ENCODE measurements at places on chromosomes 16 and 17.

DNA sequence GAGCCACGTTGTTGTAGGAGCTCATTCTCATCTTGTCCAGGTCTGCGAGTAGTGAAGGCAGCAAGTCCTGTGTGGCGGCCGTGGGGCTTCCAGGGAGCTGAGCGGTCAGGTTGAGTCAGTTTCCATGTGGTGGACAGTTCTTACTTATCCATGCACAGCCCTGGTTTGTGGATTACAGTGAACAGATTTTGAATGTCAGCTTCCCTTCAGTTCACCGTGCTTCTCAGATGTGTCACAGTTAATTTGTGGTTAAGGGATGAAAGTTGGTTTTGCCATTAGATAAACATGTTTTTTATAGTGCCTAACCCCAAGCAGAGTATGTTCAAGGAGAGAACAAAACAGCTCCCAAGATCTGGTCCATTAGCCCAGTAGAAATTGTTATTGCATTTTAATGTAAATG is 103.1 kb downstream of the RPTOR start:
- peak; percentile 86 for DNase-seq

GRCh38 chr17:5122586-5123342 is 6.9 kb downstream of the USP6 start:
- no peak for DNase-seq

DNA sequence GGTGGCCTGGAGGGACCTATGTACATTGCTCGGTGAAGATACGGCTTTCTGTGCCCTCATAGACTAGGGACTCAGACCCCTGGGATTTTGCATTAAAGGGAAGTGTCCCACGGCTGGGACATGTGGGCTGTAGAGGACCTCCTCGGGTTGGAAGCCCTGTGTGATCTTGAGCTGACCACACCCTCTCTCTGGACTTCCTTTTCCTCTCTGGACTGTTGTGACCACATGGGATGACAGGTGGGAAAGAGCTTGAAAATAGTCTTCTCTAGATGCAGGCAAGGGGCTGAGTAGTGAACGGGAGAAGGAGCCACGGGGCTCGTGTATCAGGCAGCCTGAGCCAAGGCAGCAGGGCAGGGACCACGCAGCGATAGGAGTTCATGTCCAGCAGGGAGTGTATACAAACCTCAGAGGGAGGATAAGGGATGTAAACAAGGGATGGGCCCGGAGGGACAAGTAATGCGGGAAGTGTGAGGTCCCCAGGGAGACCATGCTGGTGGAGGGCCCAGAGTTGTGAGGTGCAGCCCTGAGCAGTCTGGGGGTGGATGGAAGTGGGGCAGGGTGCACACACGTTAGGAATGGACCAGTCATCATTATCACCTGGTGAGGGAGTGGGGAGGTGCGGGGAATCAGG is 4.5 kb upstream of the SLC4A1 start:
- no peak for DNase-seq

- DNase-seq: no peak
Measured at GRCh38 chr17:81673561-81674258, 7.2 kb downstream of the CCDC137 start.

DNA sequence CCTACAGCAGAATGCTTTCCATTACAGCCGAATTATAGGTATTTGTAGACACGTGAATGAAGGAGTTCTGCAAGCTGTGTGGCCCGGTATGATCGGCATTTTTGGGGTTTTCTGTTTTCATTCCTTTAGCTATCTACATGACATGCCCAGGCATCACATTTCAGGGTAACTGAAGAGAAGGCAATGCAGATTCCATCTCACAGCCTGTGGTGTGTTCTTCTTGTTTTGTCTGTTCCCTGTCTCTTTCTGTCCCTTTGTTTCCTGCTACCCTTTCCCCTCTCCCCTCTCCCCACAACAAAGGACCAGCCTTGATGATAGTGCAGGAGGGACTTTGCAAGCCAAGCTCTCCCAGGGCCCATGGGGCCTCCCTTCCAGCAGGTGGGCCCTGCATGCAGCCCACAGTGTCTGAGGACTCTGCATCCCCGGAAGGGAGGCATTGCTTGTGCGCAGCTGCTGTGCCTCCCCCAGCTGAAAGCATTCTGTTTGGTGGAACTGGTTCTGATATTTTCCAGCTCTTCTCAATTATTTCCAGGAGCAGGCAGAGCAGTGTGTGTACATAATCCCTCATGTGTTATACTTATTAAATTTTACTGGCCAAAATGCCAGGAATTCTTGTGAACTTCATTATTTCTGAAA is 207.4 kb downstream of the RPTOR start:
- no peak for DNase-seq

DNA sequence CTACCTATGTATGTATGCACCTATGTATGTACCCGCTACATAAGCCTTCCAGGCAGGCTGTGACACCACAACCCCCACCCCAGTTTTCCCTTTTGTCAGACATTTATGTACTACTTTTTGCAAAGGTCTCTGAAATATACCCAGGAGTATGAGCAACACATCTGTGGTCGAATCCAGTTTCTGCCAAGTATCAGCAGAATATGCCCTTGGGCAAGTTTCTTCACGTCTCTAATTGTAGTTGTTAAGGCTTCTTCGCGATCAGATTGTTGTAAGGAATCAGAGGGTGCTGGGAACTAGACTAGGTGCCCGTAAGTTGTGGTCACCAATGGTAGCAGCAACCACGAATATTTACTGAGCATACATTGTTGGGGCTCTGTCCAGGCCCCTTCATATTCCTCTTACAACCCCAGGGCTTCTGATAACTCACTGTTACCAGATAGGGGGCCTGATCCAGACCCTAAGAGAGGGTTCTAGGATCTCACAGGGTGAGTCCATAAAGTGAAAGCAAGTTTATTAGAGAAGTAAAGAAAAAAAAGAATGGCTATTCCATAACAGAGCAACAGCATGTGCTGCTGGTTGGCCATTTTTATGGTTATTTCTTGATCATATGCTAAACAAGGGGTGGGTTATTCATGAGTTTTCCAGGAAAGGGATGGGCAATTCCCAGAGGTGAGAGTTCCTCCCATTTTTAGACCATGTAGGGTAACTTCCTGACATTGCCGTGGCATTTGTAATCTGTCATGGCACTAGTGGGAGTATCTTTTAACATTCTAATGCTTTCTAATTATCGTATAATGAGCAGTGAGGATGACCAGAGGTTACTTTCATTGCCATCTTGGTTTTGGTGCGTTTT is 16.6 kb downstream of the NUDT7 start:
- DNase-seq: no peak

- DNase-seq: no peak
Measured at GRCh38 chr17:49741692-49742076, 22.2 kb downstream of the FAM117A start.

- DNase-seq: no peak
Measured at GRCh38 chr16:86956437-86956836, 360.8 kb downstream of the C16orf95 start.

DNA sequence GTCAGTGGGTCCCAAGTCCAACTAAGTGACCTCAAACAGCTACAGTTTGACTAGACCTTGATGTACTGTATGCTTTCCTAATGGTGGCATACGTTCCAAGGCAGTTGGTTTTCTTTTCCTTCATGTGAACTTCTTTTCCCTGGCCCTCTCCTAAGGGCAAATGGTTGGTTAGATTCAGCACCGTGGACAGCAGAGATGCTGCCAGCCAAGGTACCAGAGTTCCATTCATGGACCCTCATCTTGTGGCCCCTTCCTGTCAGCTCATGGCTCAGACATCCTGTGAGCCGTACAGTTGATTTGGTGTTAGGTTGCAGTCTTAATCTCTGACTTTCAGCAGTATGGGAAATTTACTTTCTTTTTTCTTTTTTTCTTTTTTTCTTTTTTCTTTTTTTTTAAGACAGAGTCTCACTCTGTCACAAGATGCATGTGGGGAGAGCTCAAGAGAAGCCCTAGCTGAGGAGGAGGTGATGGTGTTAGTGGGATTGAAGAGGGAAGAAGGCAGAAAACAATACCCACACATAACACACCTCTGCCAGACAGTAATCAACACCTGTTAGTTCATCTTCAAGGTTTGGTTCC is 122.4 kb downstream of the USP31 start:
- peak; percentile 49 for DNase-seq

DNA sequence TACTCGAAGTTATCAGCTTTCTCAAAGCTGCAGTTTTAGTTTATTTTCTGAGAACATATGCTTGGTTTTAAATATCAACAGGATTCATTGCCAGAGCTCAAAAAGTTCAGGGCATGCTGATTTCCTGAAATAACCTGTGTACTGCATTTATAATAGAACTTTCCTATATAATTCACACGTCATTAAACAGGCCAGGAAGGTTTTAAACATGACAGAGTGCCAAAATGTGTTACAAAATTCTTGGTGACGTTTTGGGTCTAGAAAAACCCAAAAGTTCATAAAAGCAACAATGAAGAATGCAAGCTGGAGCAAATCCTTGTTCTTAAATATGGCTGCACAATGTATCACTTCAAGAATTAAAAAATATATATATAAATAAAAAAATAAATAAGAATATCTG is 1139.1 kb downstream of the CDH11 start:
- no peak for DNase-seq

DNA sequence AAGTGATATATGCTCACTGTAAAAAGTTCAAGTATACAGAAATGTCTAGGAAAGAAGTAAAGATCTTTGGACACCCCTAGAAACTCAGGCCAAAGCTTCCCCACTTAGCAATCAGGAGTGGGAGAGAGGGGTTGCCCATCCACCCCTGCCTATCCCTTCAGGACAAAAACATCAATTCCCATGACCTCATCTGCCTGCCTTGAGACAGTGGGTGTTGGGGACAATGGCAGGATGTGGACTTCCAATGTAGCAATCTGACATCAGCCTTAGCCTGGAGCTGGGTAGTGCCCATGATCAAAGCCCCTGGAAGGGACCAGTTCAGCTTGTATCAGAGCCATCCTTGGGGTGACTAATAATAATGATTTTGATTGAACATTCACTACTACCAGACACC is 18.1 kb downstream of the ITPRIPL2 start:
- peak; percentile 36 for DNase-seq

GRCh38 chr17:61511480-61512182 is 59.4 kb downstream of the TBX4 start:
- no peak for DNase-seq

- DNase-seq: no peak
Measured at GRCh38 chr16:50853329-50853728, 111.4 kb downstream of the CYLD start.

DNA sequence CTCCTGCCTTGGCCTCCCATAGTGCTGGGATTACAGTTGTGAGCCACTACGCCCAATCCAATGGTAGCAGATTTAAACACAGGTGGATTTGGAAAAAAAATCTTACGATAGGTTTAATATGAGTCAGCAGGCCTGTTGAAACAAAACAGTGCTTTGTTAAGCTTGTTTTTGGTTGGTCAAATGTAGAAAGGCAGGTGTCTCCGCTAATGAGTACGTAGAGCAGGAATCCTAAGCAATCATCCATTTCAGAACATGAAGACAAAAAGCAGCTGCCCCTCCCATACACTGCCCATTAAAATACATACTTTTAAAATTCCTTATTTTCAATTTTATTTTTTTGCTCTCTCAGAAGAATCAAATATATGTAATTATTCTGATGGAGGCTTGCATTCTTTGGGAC is 1.9 kb upstream of the WWOX start:
- no peak for DNase-seq

GRCh38 chr16:53341792-53342191 is 92.5 kb upstream of the RBL2 start:
- no peak for DNase-seq

DNA sequence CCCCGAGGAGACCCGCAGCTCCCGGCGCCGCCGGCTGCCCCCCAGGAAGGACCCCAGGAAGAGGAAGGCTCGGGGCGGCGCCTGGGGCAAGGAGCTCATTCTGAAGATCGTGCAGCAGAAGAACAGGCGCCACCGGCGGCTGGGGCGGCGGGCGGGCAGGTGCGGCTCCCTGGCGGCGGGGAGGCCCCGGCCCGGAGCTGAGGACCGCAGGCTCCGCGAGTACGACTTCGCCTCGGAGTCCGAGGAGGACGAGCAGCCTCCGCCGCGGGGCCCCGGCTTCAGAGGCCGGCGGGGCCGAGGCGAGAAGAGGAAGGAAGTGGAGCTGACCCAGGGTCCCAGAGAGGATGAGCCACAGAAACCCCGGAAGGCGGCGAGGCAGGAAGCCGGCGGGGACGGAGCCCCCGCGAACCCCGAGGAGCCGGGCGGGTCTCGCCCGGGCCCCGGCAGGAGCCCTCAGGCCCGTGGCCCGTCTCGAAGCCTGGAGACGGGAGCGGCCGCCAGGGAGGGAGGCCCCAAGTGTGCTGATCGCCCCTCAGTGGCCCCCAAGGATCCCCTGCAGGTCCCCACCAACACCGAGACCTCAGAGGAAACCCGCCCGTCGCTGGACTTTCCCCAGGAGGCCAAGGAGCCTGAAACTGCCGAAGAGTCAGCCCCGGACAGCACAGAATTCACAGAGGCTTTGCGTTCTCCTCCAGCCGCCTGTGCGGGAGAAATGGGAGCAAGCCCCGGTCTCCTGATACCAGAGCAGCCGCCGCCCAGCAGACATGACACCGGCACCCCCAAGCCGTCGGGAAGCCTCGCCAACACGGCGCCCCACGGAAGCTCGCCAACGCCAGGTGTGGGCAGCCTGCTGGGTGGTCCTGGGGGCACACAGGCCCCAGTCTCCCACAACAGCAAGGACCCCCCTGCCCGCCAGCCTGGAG is 22.3 kb upstream of the ZFPM1 start:
- DNase-seq: no peak

All from HT1080 (cell line).